ENCODE measurements at places on chromosomes 5 and 9.

DNA sequence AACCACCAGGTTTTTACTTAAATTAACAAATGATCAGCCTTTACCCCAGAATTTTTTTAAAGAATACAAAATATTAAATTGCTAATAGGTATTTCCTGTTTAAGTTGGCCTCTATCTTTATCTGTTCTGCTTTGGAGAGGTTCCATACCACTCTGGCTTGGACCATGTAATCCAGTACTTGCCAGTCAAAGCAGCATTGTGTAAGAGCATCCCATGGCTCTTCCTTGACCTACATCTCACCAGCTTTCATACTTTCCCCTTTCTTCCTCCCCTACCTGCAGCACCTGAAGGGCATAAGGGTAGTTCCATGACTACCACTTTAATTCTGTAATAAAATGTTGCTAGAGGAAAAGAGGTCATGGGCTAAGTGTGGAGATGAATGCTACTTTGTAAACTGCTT lies 140.8 kb upstream of the MTAP start:
- no peak for DNase-seq

GRCh38 chr5:36521838-36522745 lies 84.3 kb upstream of the SLC1A3 start:
- no peak for DNase-seq

DNA sequence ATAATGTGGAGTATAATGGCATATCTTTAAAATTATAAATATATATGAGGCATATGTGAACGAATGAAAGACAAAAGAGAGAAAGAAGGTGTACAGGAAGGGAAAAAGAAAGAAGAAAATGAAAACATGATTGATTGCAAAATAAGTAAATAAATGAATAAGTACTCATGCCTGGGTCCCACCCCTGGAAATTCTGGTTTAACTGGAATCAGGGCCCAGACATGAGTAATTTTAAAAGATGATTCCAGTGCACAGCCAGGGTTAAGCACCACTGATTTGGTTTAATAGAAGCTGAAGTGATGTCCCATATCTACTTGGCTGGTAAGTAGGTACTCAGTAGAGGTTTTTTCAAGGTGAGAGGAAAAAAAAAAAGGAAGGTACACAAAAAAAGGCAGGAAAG lies 34.0 kb upstream of the HOMER1 start:
- DNase-seq: no peak

GRCh38 chr5:39396843-39397242 lies 27.9 kb downstream of the DAB2 start:
- no peak for DNase-seq

DNA sequence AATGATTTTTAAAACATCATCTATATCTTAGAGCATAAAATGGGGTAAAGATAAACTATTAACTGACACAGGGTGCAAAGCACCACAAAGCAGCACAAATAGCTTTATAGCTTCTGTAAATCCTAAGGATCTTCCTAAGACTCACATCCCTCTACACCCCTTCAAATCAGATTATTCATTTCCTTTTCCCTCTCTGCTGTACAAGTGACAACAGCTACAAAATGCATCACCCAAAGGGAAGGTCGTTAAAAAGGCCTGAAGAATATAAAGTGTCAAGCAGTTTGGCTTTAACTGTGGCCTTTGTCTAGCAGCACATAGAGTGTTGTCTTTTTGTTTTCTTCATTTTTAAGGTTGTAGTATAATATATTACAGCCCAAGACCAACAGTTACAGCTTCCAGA lies 422.1 kb downstream of the PDE4D start:
- DNase-seq: no peak

DNA sequence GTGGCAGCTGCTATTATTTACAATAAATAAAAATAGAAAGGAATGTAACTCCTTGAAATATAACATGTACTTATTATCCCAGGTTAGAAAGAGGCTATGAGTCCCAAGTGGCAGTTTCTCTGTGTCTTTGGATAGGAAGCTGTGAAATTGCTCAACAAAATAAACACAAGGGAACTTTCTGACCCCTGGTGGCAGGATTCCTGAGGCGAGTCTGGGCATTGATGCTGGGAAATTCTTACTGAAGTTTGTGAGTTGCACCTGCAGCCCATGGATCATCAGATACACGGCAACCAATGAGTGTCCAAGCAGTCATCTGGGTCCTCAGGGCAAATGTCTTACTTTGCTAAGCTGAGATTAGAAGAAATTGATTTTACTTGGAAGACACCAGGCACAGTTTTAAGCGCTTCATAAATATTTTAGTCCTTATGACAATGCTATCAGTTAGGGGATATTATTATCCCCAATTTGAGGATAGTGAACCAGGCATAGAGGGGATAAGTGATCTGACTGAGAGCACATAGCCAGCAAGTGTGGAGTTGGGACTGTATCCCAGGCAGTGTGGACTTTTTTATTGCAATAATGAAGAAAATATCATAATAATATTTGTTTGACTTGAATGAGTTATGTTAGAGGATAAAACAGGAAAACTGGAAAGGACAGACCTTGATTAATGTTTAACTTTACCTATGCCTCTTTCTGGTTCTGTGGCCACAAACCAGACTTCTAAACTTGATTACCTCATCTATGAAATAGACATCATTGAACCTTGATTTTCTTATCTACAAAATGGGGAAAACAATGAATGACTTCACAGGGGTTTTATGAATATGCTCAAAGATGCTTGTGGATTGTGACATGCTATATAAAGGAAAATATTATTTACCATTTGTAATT lies 265.5 kb upstream of the ADAMTSL1 start:
- DNase-seq: no peak

- DNase-seq: peak; percentile 48
These were observed 833 bp downstream of the ANKHD1 start for GRCh38 chr5:140402258-140403074.

DNA sequence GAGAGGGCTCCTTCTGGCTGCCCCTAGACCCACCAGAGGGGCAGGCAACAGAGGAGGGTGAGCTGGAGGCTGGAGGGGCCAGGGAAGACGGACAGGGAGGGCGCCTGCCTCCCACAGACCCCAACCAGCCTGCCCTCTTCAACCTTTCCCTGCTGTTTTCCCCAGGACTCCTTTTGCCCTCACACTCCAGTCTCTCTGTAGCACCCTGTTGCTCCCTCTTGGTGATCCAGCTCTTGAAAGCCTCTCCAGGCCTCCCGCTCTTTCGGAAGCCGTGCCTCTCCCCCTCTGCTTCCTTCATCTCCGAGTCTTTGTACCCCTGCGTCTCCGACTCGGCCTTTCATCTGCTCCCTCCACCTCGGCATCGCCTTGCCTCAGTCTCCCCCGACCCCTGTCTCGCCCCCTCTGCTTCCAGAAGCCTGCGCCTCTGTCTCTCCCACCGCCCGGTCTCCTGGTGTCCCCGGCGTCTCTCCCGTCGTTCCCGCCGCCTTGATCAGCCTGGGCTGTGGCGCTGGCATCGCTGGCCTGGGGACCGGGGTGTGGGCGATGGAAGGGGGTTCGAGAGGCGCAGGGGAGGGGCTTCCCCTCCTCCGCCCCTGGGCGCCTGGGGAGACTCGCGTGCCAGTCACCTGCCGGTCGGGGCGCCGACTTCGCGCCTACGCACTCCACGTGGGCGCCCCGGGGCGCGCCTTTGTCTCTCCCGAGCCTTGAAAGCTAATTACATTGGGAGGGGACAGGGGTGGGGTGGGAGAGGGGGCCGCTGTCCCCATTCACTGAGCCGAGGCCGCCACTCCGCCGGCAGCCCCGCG lies 5.3 kb upstream of the PRDM12 start:
- no peak for DNase-seq

DNA sequence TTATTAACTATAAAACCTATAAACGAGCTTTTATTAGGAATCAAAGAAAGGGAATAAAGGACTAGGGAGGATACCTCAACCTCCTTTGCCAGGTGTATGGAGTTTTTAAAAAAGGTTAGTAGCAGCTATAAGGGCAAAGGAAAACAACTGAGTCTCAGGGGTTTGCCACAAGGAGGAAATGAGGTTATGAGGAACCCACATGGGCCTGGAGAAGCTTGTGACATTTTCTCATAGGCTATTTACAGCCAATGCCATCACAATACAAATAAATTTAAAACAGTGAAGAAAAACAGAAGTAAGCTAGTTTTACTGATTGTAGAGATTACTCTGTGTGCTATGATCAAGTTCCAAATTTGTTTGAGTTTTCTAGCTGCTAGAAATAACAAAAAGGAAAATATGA lies 92.6 kb downstream of the CDKN2A start:
- DNase-seq: no peak

DNA sequence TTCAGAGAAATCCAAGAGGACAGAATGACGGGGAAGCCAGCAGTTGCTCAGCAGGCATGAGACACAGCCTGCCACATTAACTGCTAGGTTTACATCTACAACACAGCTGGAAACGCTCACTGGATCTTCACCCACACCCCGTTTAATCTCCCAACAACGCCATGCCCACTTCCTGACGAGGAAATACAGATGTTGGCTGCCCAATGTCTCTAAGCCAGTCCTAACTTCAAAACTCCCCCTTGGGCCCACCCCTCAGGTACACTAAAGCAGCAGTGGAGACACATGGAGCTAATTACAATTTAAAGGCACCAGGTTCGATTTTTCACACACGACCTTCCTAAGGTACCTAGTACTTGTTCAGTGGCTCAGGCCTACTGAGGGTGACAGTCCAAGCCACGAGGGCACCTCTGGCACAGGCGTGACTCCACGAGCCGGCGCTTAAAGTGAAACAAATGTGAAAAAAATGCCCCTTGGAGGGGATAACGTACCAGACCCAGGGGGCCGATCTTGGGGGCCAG lies 904 bp downstream of the RPL12 start:
- DNase-seq: no peak

DNA sequence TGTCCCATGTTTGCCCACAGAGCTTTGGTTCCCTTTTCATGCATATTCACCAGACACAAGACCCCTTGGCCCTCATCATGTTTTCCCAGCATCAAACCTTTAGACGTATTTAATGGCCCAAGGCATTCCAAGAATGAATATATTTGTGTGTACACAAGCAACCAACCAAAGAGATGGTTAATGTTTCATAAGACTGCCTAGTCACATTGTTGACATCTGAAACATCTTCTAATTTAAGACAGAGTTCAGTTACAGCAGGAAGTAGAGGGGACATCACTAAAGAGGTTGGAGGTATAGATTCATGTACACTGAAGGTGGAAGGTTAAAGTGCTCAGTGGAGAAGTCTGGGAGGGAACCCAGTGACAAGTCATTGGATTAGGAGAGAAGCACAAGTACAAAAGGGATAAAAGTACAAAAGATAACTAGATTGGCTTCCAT lies 49.1 kb downstream of the SUSD1 start:
- no peak for DNase-seq

DNA sequence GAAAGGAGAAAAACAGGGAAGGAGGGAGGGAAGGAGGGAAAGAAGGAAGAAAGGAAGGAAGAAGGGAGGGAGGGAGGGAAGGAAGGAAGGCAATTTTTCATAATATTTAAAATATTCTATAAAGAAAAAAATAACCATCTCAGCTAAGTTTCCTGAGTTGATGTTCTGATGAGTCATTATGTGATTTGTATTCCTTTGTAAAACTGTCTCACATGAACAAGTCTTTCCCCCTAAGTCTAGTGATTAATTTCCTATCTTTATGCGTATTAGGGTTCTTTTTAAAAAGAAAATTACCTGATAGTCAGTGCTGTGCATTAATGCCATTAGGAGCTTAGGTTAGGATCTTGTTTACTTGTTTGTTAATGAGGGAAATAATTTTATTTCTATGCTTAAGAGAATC lies 94.1 kb downstream of the RASEF start:
- no peak for DNase-seq

- DNase-seq: no peak
These were observed 57.2 kb upstream of the FBXW11 start for GRCh38 chr5:172063463-172064235.

DNA sequence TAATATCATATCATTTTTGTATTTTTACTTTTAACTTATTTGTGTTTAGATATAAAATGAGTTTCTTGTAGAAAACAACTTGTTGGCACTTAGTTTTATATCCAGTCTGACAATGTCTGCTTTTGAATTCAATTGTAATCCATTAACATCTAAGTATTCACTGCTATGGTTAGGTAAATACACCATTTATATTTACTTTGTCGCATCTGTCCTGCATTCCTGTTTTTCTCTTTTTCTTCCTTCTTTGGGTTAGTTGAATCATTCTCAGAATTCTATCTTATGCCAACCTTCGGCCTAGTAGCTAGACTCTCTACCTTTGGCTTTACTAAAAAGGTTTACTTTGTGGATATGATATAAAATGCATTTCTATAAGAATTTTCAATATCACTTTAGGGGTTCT lies 107.6 kb downstream of the PLCXD3 start:
- no peak for DNase-seq

DNA sequence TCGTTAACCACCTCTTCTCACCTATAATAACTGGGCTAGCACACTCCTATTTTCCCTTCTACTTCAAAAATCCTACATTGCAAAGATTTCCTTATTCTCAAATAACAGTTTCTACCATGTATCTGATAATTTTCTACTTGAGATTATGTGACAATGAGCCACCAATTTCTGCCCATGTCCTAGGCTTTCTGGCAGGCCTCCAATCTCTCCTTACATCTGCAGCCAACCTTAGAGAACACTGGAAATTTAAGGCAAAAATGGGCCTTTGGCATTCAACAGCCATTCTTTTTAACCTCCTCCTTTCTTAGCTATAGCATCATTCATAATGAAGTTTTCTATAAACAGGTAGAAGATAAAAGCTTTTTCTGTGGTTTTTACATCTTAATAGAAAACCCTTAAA lies 225.1 kb downstream of the ARRDC3 start:
- DNase-seq: no peak

GRCh38 chr5:39399135-39400036 lies 25.4 kb downstream of the DAB2 start:
- DNase-seq: no peak

- no peak for DNase-seq
These were observed 69.7 kb upstream of the FCN1 start for GRCh38 chr9:134987376-134987775.

- DNase-seq: no peak
These were observed 25.4 kb upstream of the ZSWIM6 start for GRCh38 chr5:61306531-61307131.

- DNase-seq: no peak
These were observed 40.0 kb downstream of the PSD2 start for GRCh38 chr5:139835656-139836055.

DNA sequence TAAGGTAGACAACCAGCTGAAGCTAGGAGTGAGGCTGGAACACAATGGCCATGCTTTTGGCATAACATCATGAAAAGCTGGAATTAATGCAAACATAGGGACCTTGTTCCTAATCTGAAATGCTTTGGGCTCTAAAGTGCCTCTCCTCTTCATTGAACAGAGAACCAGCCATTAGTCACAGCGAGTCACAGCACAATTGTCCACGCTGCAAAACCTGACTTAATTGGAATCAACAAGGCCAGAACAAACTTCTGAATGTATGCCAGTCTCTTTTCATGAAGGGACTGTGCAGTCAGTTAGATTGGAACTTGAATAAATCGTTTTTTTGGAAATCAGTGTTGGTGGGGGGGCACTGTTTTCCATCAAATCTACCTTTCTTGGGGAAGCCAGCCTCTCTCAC lies 96.5 kb downstream of the JAKMIP2 start:
- no peak for DNase-seq

DNA sequence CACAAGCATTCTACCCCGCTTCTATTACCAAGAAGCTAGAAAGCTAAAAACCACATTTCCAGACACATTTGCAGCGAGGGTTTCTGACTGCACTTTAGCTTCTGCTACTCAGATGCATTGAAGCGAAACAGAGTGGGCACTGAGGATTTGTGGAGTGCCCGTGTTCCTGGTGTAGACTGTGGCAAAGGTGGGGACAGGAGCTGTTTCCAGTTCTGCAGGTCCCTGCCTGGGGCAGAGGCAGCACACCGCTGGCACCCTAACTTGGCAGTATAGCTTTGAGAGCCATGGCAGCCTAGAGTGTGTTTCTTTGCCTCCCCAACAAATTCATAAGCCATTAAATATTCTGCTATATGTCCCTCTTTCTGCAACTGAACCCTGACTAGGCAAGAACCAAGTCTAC lies 108.6 kb upstream of the SPOCK1 start:
- no peak for DNase-seq

All from SHP77 (cell line).